ENCODE measurements at places on chromosomes 13 and 19.

DNA sequence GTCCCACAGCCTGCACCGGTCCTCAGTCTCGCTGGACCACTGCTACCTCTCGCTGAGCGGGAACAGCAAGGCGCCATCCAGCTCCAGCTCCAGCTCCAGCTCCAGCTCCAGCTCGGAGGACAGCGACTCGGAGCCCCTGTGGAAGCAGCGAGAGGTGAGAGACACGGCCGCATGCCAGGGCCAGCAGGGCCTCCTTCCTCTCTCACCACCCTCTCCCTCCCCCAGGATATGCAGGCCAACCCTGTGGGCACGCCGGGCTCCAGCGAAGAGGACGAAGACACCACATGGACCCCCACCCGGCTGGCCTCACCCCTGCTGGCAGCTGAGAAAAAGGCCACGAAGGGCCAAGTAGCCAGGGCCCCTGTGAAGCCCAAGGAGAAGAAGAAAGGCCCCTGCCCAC, 7.3 kb downstream of the SIX5 start:
- DNase-seq = no peak

GRCh38 chr13:79392882-79393563, 13.0 kb downstream of the RBM26 start:
- DNase-seq = no peak

DNA sequence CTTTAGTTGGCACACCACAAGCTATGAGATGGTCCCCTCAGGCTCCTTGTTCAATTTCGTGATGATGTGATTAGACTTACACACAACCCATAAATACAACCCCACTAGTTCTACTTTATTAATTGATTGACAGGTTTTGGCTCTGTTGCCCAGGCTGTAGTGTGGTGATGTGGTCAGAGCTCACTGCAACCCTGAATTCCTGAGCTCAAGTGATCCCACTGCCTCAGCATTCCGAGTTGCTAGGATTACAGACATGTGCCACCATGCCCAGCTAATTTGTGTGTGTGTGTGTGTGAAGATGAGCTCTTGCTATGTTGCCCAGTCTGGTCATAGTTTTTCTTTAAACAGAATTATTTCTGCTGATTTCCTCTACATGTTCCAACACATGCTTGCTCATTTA, 17.5 kb upstream of the HTR2A start:
- no peak for DNase-seq

DNA sequence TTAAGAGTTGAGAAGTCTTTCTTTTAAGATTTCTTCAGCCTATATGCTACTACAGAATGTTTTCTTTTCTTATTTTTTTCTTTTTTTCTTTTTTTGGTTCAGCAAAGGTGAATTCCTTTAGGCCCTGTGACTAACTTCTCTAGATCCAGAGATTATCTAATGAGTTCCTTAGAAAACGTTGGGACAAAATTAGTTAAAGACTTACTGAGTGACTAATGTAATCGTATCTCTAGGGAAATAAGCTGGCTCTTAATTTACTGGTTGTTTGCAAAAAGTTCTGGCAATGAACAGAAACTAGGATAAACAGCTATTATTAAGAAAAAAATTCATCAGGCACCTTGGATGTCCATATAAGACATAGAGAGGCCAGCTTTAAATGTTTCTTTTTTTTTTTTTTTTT, 30.7 kb upstream of the CSNK1A1L start:
- DNase-seq = no peak

GRCh38 chr13:86085890-86086289, 286.7 kb upstream of the SLITRK6 start:
- no peak for DNase-seq

GRCh38 chr13:75368167-75368566, 113.8 kb downstream of the TBC1D4 start:
- no peak for DNase-seq

DNA sequence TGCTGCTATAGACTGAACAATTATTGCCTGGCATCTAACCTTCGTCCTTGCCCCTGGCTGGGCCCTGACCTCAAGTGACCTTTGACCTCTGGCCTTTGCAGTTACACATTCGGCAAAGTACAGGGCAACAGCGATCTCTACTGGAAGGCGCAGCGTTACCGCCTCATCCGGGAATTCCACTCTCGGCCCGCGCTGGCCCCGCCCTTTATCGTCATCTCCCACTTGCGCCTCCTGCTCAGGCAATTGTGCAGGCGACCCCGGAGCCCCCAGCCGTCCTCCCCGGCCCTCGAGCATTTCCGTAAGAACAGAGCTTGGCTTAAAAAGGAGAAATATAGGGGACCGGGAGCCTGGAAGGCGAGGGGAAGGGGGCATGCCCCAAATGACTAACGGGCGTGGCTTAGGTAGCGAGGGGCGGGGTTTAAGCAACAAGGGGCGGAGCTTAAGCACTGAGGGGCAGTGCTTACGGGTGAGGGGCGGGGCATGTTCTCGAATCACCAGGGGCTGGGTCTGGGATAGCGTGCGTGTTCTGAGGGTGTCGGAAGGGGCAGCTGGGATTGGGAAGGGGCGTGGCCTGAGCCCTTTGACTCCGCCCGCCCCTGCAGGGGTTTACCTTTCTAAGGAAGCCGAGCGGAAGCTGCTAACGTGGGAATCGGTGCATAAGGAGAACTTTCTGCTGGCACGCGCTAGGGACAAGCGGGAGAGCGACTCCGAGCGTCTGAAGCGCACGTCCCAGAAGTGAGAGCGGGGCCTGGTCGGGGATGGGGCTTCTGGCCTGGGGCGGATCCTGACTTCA, 52.7 kb downstream of the TRPM4 start:
- DNase-seq = peak; percentile 60

DNA sequence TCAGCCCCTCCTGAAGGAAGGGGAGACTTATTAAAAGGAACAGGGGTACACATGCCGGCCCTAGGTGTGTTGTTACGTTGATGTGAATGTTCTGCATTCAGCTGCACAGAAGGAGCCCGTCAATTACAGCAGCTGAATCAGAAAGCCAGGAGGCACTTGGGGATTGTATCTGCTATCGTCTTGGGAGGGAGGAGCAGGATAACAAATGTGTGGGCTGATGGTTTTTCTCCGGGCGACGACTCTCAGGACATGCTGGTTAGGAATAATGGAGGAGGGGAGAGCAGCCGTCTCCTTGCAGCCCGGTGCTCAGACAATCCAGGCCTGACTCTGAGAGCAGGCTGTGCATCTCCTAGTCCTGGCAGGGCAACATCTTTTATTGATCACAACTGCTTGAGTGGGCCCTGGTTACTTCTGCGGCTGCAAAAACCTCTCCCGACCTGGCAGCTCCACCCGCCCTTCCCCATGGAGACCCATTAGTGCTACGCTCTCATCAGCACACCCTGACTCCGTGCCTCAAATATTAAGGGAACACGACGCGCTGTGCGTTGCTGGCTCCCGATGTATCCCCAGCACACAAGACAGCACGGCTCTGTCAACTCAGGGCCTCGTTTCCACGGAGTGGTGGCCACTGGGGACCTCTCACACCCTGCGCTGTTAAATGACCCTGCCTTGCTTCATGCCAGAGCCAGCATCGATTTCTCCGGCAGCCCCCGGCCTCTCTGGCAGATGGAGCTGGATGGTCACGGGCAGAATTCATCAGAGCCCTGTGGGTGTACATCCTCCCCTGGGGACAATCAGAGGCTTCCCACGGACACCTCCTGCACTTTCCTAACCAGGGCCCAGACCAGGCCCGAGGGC, 25.3 kb downstream of the PEPD start:
- DNase-seq = no peak

DNA sequence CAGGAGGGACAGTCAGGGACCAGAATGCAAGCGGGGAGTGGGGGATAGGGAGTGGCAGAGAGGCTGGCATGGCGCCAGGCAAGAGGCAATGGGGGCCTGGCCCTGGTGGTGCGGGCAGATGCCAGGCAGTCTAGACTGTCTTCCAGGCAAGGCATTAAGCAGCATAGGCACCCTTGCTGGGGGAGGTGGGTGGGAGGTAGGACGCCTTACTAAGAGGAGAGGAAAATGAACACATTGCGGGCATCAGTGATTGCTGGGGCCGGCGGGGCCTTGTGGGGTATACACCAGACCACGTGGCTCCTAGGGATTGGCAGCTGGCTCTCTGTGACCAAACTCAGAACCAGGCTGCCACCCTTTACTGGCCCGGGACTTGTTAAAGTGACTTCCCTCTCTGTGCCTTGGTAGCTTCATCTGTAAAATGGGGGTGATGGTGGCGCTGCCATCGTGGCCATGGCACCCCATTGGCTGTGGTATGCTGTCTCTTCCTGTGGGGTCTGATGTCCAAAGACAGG, 46.0 kb downstream of the DNM2 start:
- DNase-seq = no peak

GRCh38 chr19:35291259-35291658, 702 bp upstream of the MAG start:
- peak; percentile 62 for DNase-seq

- DNase-seq = no peak
These were observed 131.3 kb downstream of the URI1 start for GRCh38 chr19:30073152-30074000.

- no peak for DNase-seq
These were observed 120.7 kb upstream of the VSTM2B start for GRCh38 chr19:29404951-29405727.

- no peak for DNase-seq
These were observed 2.2 kb upstream of the TNFRSF19 start for GRCh38 chr13:23567906-23568460.

DNA sequence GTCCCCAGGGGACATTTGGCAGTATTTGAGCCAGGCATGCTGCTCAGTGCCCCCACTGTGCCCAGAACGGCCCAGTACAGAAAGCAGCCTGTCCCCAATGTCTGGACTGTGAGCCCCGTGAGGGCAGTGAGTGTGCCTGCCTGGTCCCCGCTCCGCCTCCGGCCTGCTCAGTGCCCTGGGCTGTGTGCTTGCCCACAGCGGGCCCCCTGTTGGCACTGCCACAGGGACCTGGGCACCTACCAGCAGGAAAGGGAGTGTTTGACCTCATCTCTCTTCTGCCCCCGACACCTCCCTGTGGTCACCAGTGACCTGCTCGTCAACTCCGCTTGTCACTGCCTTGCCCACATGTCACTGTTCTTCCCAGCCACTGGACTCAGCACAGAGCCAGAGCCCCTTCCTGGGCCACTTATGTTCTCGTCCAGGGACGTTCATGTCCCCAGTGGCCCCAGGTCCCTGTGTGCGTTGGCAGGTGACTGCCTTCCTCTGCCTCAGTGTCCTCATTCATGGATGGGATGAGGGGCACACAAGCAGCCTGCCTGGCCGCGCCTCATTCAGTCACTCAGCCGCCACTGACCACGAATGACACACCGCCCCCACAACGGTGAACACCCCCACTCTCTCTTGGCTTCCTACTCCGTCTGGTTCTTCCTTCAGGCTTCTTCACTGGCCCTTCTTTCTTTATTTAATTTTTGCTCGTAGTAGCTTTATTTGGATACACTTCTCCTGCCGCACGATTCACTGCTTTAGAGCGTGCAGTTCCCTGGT, 2.8 kb downstream of the FZR1 start:
- DNase-seq = no peak

DNA sequence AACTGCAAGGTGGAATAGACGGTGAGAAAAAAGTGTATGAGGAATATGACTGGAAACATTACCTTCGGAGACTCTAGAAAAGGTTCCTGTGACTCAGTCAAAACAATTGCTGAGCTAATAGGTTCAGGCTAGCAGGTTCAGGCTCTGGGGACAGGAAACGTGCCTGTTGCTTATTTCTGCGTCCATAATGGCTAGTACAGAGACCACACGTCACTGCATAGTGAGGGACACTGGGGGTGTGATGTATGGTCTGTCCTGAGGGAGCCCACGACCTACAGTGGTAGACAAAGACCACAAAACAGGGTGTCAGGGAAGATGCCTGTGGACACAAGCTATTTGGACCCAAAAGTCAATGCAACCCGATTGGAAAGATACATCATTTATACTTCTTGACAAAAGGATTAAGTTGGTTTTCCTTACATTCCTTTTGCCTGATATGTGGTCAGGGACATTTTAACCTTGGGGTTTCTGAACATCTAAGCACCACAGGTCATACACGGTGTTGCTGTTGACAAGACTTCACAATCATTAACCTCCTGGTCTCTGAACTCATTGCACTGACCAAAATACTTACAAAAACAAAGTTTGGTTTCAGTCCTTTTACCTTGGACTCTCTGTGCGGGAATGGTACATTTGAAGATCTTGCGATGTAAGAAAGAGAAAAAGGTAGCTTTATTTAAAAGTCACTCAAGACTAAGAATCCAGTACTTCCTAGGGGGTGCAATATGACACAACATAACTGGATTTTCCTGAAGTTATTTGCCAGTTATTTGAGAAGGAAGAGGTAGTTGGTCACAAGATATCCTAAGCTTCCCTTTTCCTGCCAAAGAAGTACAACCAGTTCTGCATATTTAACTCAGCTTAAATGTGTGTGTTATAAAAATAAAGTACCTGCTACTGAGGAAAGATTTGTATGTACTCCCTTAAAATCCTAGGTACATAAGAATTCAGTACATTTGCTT, 20.0 kb downstream of the CRYL1 start:
- DNase-seq = no peak

GRCh38 chr13:95605448-95606125, 38.9 kb downstream of the DZIP1 start:
- DNase-seq = no peak

DNA sequence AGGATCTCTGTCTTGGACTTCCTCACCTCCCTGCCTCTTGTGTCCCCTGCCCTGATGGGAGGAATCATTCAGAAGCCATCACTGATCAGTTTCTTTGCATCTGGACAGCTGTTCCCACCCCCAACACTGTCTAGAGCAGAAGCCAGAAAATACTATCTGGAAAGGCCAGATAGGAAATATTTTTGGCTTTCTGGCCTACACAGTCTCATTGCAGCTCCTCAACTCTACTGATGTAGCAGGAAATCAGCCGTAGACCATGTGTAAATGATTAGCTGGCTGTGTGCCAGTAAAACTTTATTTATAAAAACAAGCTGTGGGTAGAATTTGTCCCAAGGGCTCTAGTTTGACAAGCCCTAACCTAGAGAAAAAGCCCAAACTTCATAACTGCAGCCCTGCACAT, 5.6 kb downstream of the SIGLEC7 start:
- DNase-seq = no peak

- no peak for DNase-seq
These were observed 14.8 kb downstream of the DHX34 start for GRCh38 chr19:47363758-47364531.

GRCh38 chr13:110575322-110576069, 14.0 kb upstream of the RAB20 start:
- DNase-seq = no peak

- DNase-seq = no peak
These were observed 1683.8 kb downstream of the UQCRFS1 start for GRCh38 chr19:27529158-27529557.

- DNase-seq = no peak
These were observed at the start of the genes COL4A1 and COL4A2 for GRCh38 chr13:110306960-110307766. Gene COL4A1 (minus strand): TSS chr13:110307157. CDS start chr13:110307027, 130 bp downstream. Gene COL4A2 (plus strand): TSS chr13:110307284. CDS start chr13:110307904, 620 bp downstream.
